Activated T-cell treated with anti-CD3 and anti-CD28 coated beads, Interleukin-2, amount 50 U/mL, for 72 hours (primary cell): ENCODE measurements at places on chromosomes 2 and 18. TPM values are rescaled to one million over a fixed set of nuclear protein-coding genes. Genes with fewer than 3 reads are reported as not detected.

Gene GPR39
- not detected for total RNA-seq

Gene UGT1A10
- not detected for total RNA-seq

DNA sequence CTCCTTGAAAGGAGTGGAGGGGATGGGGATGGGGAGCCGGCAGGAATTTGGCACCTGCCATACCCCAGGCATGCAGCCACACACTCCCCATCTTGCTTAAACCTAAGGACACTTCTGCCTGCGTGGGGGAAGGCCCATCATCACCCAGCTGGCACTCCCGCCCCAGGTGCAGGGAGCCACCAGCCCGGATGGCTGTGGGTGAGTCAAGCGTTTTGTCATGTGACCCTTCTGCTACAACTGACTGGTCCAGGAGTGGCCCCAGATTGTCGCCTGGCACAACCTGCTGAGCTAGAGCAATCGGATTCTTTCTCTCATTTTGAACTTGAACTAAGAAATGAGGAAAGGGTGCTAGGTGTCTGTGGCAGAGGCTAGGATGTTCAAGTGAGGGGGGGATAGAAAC is 61.3 kb downstream of the TSN start:
- no peak for DNase-seq

Gene COBLL1
- 0.23 TPM for total RNA-seq

- DNase-seq = no peak
Observed at GRCh38 chr2:28736034-28736433, 15.6 kb upstream of the PPP1CB start.
